ENCODE measurements at places on chromosomes 5 and 9.

GRCh38 chr9:3526997-3527940 is 1.5 kb upstream of the RFX3 start:
- no peak for DNase-seq

GRCh38 chr9:115594557-115594956 is 476.6 kb upstream of the TNC start:
- no peak for DNase-seq

- DNase-seq: no peak
Measured at GRCh38 chr5:119290161-119290569, 65.7 kb upstream of the TNFAIP8 start.

DNA sequence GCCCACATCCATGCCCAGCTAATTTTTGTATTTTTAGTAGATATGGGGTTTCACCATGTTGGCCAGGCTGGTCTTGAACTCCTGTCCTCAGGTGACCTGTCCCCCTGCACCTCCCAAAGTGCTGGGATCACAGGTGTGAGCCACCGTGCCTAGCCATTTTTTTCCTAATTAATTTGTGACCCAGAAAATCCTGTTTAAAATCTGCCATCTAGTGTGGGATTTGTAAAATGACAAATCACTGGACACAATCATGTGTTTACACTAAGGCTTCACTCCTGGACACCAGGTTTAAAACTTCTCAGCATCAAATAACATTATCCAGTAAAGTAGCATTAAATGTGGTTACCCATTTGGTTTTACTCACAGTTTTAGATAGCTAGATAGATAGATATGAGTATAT is 18.6 kb upstream of the KDM4C start:
- no peak for DNase-seq

GRCh38 chr5:61477788-61478187 is 145.7 kb downstream of the ZSWIM6 start:
- no peak for DNase-seq

DNA sequence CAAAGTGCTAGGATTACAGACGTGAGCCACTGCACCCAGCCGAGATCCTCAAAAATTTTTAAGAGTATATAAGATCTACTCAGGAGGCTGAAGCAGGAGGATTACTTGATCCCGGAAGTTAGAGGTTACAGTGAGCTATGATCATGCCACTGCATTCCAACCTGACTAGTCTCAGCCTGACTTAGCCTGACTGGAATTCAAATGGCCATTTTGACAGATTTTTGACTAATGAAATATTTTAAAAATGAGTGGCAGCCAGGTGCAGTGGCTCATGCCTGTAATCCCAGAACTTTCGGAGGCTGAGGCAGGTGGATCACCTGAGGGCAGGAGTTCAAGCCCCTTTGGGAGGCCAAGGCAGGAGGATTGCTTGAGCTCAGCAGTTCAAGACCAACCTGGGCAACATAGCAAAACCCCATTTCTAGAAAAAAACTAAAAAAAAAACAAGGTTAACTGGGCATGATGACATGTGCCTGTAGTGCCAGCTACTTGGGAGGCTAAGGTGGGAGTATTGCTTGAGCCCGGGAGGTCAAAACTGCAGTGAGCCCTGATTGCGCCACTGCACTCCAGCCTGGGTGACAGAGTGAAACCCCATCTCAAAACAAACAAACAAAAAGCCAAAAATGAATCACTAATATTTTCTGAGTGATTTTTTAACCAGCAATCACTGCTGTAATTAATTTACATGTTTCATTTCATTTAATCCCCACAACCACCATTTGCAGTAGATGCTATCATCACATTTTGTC is 16.6 kb downstream of the ATOX1 start:
- DNase-seq: no peak

GRCh38 chr5:5523066-5523505 is 100.6 kb downstream of the ICE1 start:
- no peak for DNase-seq

DNA sequence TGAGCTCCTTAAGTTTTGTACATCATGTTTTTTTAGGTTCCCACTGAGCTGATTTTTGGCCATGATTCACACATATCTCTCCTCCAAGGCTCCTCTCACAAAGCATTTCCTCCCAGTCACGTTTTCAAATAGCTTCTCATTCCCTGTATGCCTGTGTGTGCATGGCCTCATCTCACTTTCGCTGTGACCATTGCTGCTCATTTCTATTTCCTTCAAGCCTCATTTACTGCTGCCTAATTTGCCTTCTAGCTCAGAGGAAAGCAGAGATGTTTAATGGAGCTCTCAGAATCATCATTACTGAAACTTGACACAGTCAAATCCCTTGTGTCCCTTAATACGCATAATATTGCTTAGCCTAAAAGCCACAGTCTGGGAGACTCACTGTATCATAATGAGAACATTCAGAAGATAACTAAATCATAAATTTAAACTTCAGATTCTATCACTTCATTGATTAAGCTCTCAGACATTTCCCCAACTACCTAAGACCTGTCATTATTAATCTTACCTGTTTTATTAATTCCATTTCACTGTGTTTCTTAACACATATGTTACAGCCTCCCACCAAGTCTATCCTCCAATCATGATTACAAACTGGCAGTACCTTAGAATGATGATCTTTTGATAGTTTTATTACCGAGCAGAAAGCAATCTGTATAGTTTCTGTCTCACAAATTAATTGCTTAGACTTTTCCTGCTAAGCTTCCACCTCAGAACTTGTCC is 278.3 kb upstream of the PTGER4 start:
- DNase-seq: no peak

- no peak for DNase-seq
Measured at GRCh38 chr9:38707885-38708637, 11.9 kb downstream of the FAM240B start.

DNA sequence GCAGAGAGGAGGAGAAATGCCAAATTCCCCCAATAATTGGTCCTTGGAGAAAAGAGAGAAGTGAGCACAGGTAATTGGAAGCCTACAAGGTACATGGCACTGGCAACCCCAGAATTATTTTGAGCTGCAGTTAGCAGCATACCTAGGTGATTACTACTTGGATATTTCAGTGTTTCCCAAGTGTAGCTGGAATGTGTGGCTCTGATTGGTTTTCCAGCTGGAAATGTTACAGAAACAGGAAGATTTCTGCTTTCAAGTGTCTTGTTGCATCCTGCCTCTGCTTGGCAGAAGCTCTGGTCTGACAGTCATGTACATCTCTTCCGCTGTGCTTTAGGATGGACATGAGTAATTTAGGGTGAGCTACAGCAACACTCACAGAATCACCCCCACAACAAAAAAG is 262.1 kb downstream of the ENC1 start:
- no peak for DNase-seq

- DNase-seq: no peak
Measured at GRCh38 chr5:174490728-174491127, 233.7 kb upstream of the MSX2 start.

- DNase-seq: no peak
Measured at GRCh38 chr5:169175733-169176132, 125.2 kb downstream of the SLIT3 start.

- DNase-seq: no peak
Measured at GRCh38 chr5:72472031-72472430, 35.2 kb downstream of the ZNF366 start.

DNA sequence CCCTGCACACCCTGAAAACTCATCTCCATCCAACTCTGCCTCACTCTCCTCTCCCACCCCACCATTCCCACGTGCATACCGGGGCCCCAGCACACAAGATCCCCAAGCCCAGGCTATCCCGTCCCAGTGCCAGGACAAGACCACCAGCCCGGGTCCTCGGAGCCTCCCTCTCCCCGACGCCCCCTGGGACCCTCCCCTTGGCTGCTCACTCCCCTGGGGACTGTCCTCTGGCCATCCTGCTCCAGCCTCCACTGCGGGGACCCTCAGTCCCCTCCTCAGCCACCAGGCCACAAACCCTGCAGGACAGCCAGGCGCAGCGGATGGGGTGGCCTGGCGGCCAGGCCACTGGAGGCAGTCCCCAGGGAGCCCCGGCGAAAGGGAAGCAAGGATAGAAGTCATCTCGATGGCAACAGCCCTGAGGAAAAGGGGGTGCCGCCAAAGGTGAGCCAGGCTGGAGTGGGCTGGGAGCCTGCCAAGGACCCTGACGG is 62.8 kb downstream of the C9orf50 start:
- no peak for DNase-seq

- no peak for DNase-seq
Measured at GRCh38 chr5:10910261-10910660, 149.2 kb upstream of the DAP start.

GRCh38 chr9:13023498-13023897 is 248.7 kb downstream of the LURAP1L start:
- no peak for DNase-seq

GRCh38 chr5:42719034-42719433 is 37.6 kb upstream of the CCDC152 start:
- DNase-seq: no peak

GRCh38 chr9:73680831-73681230 is 529.2 kb downstream of the ANXA1 start:
- no peak for DNase-seq

- no peak for DNase-seq
Measured at GRCh38 chr9:136244122-136244968, 1.3 kb downstream of the QSOX2 start.

DNA sequence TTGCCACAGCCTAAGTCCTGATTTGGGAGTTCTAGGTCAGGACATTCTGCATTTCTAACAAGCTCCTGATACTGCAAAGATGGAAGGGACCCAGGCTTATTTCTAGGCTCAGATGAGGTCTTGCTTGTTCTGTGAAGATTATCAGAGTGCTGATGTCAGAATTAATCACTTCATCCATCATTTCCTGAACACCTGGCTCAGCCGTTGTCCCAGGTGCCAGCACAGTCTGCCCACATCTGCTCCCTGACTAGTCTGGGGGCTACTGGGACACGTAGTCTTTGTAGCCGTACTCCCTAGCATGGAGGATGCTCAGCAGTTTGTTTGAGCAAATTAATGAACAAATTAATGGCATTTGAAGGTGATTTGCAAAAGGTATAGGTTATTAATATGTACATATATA is 17.9 kb upstream of the SPINK4 start:
- no peak for DNase-seq

GRCh38 chr5:150653145-150653761 is 7.8 kb upstream of the MYOZ3 start:
- no peak for DNase-seq

DNA sequence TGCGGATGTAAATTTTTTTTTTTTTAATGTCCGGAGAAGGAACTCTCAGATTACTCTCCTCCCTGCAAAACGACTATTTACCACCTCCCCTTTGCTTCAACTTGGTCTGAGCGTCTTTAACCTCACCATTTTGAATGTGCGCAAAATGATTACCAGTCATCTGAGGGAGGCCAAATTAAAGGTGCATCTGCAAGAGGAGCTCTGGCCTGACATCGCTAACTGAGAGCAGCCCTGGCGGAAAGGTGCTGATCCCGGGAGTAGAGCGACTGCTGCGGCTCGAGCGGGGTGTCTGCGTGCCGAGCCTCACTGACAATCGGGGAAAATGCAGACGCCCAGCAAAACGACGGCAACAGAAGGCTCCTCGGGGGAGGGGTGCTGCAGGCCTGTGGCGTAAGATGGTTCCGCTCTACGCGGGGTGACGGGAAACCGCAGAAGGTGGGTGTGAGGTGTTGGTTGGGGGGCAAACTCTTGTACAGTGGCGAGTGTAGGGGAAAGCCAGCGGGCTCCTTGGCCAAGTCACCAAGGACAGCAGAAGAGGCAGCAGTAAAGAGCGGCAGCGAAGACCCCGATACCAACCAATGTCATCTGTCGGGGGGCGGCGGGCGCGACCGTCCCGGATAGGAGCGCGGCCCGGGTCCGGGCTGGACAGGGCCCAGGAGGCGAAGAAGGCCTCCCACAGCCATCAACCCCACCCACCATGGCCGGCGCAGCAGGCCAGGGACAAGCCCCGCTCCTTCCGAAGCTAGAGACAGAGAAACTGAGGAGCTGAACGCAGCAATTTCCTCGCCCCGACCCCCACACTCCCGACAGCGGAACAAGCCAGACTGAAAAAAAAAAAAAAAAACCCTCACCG is 557 bp downstream of the PJA2 start:
- peak; percentile 71 for DNase-seq

DNA sequence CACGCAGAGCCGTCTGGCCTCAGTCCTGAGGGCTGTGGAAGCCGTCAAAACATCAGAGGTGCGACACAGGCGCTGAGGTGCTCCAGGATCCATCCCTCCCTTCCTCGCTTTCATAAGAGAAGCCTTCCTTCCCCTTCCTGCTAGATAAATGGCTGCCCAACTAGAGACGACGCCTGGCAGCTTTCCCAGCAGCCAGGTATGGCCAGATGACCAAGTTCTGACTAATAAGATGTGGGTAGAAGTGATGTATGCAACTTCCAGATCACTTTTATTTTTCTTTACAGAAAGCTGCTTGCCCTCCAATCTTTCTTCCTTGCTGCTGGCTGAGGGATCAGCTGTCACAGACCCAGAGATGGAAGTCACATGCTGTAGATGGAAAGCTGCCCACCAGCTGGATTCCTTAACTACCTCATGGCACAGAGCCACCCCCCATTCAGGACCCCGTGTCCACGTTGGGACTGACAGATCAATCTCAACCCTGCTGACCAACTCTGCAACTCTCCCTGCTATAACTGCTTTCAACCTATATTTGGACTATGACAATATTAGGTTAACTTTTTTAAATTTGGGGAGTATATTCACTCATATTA is 8.8 kb downstream of the MAPK9 start:
- DNase-seq: no peak

- no peak for DNase-seq
Measured at GRCh38 chr5:149162401-149163084, 21.2 kb downstream of the ABLIM3 start.

DNA sequence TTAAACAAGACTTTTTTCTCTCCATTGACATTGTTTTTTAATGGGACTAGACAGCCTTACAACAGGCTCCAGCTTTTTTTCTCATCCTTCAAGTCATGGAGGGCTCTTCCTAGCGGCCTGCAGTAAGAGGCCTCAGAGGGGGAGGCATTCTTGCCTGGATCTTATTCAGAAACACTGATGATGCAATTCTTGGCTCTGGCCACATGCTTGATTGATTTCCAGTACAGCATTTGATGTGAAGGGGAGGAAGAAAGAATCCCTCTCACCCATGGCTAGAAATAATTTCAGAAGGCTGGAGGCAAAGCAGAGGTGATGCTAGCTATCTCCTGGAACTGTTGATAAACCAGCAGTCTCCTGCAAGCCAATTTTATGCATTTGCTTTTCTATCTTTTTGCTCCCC is 324.8 kb downstream of the PRELID2 start:
- DNase-seq: no peak

DNA sequence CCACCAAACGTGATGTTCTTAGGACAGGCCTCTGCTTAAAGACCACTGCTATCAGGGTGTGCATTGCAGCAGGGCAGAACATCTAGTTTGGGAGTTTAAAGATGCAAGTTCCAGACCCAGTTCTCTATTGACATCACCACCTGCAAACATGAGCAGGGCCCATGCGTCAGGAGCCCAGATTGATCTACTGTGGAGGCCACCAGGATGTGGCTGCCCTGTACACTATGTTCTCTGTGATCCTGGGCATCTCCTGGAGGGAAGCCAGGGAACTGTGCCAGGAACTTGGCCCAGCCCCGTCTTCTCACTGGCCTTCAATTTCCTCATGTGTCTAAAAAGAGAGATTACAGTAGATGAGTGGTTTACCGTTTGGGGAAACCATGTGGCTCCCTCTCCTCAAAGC is 87.1 kb downstream of the PDE6A start:
- no peak for DNase-seq
